ENCODE measurements at places on chromosomes 3 and 15.

- DNase-seq: no peak
Measured at GRCh38 chr3:50278880-50279224, at the start of gene LSMEM2. TSS of gene LSMEM2 (plus strand) at chr3:50279087. CDS start at chr3:50279114, 27 bp downstream.

DNA sequence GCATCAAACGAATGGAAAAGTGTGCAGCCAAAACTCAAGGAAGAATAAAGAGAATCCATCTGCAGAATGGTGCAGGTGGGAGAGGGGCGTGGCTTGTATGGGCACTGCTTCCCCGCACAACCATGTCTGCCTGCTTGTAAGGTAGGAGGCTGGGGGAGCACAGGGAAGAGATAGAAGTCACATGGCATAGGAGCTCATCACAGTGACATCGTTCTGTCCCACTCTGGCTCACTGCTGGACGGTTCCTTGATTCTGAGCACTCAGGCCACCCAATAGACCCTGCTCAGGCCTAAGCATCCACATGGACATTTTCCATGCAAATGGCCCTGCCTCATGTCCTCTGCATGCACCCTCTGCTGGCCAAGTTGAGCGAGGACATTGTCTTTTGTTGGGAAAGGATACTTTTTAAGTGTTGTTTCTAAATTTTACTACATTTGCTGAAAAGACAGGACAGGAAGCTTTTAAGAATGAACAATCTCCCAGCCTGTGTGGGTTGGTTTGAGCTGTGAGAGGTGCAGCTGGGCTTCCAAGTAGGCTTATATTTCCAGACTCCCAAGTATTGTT is 3.1 kb downstream of the MYLK start:
- DNase-seq: no peak

GRCh38 chr3:36317915-36318314 is 62.4 kb upstream of the STAC start:
- DNase-seq: no peak

DNA sequence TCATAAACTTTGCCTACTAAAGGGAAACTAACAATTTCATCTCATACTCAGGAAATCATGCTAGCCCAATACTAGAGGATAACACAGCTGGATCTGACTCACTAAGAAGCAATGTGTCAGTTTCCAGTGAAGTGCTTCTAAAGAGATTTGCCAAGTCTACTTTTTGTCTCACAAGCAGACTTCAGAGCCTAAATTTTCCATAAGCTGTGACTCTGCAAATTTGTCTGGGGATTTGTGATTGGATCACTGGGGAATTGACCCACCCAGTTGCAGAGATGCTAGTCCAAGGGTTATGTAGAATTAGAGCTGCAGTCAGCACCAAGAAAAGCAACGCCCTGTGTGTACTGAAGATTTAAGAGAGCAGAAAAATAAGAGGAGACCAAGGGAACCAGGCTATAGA is 647.1 kb downstream of the NTRK3 start:
- no peak for DNase-seq

DNA sequence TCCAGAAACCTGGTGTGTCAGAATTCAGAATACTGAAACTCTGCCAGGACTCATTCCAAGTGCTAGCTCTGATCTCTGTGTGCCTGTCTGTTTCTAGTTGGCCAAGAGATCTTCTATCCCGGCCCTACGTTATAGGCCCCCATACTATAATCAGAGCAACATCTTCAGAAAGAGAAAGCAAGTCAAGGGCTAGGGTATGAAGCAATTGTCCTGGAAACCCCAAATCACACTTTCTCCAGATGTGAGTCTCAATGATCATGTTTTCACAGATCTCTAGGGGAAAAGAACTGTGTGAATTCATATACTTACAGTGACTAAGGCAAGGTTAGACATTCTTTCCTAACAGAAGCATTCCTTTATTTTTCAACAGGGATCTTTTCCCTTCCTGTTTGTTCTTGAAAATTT is 309.7 kb downstream of the SLC9A9 start:
- peak; percentile 27 for DNase-seq

DNA sequence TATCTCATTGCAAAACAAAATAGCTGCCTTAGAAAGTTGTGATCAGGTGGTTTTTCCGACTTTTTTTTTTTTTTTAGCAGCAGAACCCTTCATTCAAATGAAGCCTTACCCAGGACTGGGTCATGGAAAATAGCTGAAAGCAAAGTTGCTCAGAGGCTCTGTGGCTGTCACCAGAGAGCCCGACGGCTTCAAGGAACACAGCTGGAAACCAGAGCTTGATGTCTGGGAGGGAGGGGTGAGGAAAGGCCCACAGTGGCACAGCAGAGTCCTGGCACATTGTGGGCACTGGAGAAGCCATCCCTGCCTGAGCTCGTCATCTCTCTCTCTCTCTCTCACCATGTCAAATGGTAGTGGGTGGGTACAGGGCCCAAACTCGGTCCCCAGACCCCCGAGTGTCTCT is 77.5 kb downstream of the RPN1 start:
- no peak for DNase-seq

DNA sequence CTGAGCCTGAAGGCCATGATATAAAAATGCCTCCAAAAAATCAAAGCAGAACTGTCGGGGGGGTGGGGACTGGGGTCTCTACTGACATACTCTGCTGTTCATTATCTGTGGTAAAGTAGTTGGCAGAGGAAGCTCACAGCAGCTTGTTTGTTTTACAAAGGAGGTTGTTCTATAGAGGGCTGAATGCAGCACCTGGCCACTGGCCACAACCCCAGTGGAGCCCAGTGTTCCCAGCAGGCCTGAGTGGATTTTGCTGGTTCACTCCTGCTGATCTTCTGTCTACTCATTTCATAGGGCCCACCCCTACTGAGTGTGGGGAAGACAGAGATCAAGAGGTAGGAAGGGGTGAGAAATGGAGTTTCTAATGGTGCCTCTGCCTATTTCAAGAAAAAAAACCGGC is 125.5 kb downstream of the DIPK2A start:
- DNase-seq: no peak

GRCh38 chr3:12495749-12496452 is 11.6 kb downstream of the TSEN2 start:
- no peak for DNase-seq

DNA sequence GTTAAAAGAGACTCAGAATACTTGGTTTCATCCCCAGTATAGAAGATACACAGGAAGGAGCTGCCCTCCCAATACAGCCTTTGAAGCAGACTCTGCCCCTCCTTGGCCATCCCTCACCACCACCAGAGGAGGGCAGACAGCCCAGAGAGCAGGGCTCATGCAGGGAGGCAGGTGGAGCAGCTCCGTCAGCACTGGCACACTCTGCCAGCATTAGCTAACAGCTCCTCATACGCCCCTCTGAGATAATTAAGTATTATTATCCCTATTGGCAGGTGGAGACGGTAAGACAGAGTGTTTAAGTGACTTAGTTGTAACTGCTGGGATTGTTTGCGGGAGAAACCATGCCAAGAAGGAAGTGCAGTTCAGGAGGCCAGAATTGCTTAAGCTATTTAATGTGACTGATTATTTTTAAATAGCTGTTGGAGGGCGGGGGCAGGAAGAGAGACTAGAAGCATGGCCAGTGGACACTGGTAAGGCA is 434.0 kb downstream of the EPHB1 start:
- no peak for DNase-seq

DNA sequence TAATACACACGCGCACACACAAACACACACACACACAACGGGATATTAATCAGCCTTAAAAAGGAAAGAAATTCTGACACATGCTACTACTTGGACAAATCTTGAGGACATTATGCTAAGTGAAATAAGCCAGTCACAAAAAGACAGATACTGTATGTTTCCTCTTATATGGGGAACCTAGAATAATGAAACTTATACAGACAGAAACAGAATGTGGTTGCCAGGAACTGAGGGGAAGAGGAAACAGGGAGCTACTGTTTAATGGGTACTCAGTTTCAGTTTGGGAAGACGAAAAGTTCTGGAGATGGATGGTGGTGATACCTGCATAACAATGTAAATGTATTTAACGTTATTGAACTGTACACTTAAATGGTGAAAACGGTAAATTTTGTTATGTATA is 20.2 kb downstream of the ICE2 start:
- DNase-seq: no peak

DNA sequence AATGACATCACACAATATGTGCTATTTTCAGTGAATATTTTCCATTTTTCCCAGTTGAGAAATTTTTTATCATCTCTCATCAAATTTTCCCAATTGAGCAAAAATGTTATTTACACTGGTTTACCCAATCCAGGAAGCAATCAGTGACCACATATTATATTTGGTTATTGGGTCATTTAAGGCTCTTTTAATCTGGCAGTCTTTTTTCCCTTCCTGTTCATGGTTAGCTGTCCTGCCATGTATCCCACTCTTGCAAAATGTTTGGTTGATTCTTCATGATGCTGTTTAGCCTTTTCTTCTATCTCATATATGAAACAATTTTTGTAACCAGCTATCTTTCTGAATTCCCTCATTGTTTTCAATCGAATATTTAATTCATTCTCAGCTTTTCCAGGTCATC is 626.0 kb downstream of the RBMS3 start:
- no peak for DNase-seq

DNA sequence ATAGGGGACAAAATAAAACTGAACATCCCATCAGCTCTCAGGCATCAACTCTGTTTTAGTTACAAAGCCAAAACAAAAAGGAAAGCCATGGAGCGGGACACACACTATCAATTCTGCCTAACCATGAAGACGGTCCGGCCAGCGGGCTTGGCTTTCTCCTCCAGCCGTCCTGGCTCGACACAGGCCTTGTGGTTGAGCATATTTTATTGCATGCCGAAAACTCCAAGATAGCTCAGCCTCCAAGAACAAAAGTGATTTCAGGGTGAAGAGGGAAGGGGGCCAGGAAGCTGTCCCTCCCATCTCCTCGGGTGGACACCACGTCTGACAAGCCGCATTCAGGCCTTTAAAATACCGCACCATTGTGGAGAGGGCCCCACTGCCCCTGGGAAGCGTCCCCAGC is 31.2 kb downstream of the WNT5A start:
- DNase-seq: no peak

DNA sequence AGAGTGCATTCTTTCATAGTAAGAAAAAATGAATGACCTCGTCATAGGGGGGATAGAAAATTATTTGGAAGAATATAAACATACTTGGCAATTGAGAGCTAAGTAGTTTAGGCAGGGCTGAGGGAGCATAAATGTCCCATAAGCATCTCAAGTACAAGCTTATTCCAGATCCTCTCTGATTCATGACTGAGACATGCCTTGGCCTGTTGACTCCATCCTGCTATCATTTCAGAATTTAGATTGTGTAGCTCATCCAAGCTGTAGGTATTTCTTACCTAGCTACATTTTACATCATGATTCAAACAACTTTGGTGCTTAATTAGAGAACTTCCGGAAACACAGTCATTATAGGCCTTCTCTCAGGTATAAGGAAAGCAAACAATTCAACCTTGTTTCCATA is 12.3 kb downstream of the POGLUT1 start:
- no peak for DNase-seq

DNA sequence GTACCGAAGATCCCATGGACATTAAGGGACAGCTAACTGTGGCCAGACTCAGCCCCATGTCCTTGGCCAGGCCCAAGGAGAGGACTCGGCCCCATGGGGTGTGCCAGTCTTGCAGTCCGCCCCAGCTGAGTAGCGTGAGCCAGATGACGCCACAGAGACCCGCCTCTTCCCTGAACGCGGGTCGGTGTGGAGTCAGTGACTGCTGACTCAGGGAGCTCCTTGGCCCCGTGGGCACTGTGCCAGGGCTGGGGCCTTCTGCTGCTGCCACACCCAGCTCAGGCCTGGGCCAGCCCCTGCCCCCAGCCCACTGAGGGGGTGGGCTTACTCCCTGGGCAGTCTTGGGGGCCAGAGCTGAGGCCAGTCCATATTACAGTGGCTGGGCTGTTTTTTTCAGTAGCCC is 52.8 kb downstream of the PLXNA1 start:
- no peak for DNase-seq

DNA sequence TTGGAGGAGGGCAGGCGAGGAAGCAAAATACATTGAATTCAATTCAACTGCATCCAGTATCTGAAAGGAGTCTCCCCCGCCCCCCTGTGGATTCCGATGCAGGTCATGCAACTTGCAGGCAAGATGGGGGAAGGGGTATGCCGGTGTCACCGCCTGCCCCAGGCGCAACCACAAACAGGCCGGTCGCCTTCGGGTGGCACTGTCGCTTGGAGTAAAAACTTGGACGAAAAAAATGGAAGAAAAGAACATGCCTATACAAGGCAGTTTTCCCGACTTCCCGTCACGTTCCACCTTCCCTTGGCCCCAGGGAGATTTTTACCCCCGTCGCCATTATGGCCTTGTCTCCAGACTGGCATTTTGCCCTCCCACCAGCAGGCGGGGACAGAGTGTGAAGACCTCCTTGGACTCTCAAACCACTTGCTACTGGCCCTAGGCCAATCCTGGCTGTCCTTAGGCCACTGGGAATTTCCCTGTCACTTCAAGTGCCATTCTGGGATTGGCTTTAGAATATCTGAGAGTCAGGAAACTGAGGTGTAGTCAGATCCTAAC is 1.6 kb upstream of the NTRK3 start:
- DNase-seq: no peak

DNA sequence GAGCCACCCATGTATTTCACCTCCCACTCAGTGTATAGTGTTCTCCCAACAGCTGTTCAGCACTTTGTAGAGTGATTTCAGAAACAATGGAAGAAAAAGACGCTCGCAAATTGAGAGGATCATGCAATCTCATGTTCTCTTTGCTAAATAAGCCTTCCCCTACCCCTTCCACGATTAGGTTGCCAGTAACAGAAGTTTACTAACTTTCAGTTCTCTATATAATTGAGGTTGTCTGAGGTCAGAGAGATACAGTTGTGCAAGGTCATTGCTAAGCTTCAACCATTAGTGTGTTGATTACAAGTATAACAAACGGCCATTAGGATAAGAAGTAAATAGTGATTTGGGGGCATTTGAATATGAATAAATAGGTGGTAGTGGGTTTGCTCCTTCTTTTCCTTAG is 99.6 kb downstream of the TUSC7 start:
- no peak for DNase-seq

DNA sequence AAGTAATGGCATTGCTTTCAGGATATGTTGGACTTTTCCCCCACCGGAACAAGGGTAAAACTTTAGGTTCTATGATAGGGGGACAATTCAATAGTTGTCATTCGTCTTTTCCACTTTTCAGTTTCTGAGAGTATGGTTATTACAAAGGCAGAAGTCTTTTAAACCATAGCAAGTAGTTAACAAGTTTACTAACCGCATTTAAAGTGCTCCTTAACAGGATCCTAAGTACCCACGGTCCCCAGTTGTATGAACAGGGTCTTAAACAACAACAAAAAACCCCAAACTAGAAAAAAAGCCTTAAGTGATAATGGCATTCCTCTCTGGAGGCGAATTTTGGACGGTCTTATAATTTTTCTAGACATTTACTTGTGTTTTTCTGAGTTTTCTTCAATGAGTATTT is 831 bp downstream of the IFT57 start:
- no peak for DNase-seq

All from GM12865 (cell line).